ENCODE measurements at places on chromosomes 6 and 20. TPM values are rescaled to one million over a fixed set of nuclear protein-coding genes. Genes with fewer than 3 reads are reported as not detected.

DNA sequence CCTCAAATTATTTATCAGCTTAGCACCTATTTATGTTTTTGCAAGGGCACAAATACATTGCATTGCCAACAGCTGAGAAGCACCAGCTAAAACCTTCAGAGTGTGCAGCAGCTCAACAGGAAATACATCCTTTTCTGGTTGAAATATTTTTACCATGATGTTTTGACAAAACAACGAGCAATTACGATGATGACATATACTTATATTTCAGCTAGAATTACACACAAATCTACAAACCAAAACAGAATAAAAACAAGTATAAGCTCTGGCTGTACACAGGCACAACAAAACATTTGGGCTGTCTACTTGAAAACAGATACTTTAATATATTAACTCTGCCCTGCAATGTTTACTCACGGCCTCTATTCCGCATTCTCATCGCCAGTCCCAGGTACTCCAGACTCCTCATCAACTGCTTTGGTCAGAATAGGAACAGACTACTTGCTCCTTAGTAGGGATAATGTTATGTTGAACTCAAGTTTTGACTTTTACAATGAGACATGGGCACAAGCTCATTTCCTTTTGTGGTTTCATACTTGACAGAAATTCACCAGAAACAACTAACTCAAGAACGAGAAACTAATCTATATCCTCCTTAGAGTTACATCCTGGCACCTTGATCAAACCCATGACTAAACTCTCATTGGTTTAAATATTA, 377.6 kb downstream of the ESR1 start:
- no peak for DNase-seq

GRCh38 chr20:24935140-24935539, 13.9 kb upstream of the CST7 start:
- no peak for DNase-seq

GRCh38 chr6:50922579-50923525, 104.2 kb downstream of the TFAP2B start:
- no peak for DNase-seq

DNA sequence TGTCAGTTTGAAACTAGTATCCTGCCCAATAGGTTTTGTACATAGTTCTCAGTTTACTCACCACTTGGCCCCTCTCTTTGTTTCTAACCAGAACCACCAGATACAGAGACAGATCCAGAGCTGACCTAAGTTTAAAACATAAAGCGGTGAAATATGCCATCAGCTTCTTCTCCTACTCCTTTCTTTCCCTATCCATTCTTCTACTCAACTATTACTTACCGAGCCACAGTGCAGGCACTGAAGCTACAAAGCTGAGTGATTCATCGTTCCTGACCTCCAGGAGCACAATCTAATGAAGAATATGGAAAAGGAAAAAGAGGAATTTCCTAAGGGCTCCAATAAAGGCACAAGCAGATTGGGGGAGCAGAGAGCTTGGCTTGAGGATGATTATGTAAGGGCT, 286.0 kb downstream of the FOXC1 start:
- no peak for DNase-seq

DNA sequence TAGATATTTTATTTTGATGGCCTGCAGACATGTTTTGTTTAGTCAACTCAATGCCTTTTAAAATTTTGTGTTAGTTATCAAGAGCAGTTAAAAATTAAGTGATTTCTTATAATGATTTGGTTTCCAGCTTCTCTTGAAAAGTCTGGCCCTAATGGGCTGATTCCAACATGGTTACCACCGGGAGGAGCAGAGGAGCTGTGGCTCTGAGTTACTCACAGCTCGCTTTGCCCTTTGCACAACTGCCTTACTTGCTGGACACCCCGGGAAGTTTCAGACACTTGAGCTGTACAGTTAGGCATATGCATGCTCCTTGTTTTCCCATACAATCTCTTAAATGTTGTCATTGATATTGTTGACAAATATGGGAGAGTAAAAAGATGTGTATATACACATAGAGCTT, 173.1 kb upstream of the MMS22L start:
- no peak for DNase-seq

GRCh38 chr6:91487696-91488392, 901.0 kb upstream of the MAP3K7 start:
- no peak for DNase-seq

Gene B3GAT2
- total RNA-seq: not detected
